ENCODE measurements at places on chromosomes 6 and 20.

DNA sequence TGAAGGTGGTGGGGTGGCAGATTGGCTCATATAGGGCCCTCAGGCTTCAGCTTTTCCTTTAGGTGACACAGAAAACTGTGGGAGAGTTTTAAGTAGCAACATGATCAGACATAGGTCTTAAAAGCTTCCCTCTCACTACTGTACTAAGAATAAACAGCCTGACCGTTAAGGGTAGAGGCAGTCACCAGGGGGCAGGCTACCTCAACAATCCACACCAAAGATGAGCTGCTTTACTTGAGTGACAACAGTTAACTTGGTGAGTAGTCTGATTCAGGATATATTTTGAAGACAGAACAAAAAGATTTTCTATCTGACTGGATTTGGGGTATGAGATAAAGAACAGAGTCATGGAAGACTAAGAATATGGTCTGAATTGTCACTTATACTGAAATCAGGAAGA lies 193.1 kb upstream of the SHLD1 start:
- DNase-seq: peak; percentile 50

DNA sequence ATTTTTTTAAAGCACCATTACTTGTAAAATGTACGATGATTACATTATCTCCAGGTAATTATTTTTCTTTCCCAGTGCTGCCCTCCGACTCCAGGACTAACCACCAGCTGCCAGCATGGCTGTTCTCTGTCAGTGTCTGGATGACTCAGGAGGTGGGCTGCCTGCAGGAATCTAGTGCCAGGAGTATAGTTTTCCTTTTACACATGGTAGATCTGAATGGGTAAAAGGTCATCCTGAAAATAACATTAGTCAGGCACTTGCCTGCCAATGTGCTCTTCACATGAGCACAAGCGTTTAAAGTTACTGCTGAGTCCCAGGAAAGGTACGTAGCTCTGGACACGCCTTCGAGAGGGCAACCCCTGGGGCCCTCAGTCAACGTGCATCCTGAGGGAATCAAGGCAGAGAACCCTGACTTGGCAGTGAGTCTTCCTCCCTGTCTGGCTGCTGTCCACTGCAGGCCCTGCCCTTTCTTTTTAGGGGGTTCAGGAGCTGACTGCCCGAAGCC lies 2.4 kb downstream of the DYNLT1 start:
- peak; percentile 90 for DNase-seq

DNA sequence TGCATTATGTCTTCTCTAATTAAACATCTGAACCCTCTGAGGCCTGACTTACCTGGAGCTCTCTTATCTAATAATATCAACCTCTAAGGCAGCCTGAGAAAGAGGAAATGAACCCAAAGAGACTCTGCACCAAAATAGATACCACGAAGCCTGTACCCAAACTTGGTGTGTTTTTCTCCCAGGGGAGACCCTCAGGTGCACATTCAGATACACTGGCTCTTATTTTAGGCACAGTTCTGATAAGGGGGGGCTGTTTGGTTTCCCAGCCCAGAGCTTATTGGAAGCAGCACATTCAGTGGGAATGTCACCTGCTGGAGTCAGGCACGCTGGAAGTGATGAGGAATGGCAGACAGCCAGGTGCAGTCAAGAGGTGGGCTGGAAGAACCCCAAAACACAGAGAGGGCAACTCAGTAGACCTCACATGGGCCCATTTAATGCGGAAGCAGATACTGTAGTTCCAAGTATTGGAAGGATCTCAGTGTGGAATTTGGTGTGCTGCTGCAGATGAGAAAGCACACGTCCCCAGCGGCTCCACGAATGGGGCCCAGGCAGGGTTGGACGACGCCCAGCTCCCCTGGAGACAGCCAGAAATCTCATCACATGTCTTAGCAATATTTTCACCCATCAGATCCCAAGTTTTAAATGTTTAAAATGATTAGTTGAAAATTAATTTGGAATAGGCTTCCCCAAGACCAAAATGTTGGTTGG lies 9.7 kb upstream of the CCR6 start:
- no peak for DNase-seq

DNA sequence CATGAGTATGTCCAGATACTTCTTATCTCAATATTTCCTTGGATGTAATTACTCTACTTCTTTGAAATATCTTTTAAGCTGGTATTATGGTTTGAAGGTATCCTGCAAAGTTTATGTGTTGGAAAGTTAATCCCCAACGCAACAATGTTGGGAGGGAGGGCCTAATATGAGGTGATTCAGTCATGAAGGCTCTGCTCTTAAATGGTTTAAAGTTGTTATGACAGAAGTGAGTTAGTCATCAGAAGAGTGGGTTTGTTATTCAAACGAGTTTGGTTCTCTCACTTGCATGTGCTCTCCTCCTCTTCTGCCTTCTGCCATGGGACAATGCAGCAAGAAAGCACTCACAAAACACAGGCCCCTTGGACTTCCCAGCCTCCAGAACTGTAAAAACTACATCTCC lies 176.3 kb downstream of the KCNQ5 start:
- DNase-seq: peak; percentile 57

- DNase-seq: no peak
These were observed 123.0 kb upstream of the FAM184A start for GRCh38 chr6:119201480-119201879.

DNA sequence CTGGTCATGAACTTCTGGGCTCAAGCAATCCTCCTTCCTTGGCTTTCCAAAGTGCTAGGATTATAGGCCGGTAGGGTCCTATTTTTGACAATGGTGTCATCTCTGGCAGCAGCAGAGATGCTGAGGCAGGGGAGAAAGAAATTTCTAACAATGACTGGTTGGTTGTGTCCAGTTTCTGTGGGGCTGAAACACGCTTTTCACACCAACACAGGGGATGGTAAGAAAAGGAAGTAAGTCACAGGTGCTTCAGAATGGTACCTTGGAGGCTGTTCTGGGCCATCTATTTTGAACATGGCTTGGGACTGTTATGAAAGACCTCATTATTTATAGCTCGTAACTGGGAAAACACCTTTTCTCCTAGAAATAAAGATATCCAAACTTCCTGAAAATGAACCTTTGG lies 72.6 kb downstream of the GJA10 start:
- DNase-seq: no peak
